ENCODE measurements at places on chromosomes 5 and 9. TPM values are rescaled to one million over a fixed set of nuclear protein-coding genes. Genes with fewer than 3 reads are reported as not detected.

Gene SLC1A1
- 5.0 TPM for total RNA-seq

Gene SETD9
- total RNA-seq = 5.6 TPM

Gene ANKRD18A
- 14.9 TPM for total RNA-seq

Gene ZNF618
- total RNA-seq = 2.8 TPM

Gene SLC46A2
- total RNA-seq = not detected

Gene SPATA31A6
- total RNA-seq = not detected

Gene PCDHAC1
- total RNA-seq = 0.54 TPM

Gene FIBCD1
- total RNA-seq = not detected

Gene ZNF608
- total RNA-seq = 19.8 TPM

Gene SPEF2
- 7.4 TPM for total RNA-seq

Gene HRCT1
- total RNA-seq = 18.4 TPM

Gene QSOX2
- 7.7 TPM for total RNA-seq

All from Peyer's patch (tissue), 4 donors.